GDM1 (cell line): ENCODE measurements at places on chromosomes 13 and 19.
A peak's percentile ranks its signal among the peaks of the same experiment; 100 is the strongest.

DNA sequence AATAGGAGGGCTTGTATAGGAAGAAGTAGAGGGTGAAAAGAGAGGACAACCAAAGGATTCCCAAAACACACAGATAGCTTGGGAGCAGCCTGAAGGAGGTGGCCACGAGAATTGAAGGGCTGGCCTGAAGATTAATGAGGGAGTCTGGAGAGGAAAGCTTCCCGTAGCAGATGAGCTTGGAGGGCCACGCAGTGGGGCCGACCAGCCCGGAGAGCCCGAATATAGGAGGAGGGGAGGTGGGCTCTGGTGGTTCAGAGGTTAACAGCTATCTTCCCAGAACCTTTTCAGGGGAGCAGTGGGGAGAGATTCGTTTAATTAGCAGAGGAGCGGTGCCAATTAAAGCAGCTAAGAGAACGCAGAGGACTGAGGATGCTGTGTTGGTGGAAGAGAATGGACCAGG lies 154.9 kb downstream of the STK24 start:
- DNase-seq: no peak

DNA sequence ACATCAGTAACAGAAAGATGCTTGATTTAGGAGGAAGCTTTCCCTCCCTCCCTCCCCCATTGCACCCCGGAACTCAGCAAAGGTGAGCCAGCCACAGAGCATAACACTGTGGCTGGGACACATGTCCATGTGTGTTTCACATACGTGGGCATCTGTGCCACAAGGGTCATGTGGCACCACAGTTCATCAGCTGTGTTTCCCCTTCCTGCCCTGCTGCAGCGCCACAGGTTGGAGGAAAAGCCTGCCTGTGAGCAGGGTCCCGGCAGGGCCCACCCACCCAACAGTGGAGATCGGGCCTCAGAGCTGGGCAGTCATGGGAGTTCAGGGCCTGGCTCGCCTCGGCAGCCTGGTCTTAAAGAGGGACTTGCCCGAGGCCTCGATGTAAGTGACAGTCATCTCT lies 2.8 kb downstream of the ACP5 start:
- no peak for DNase-seq

DNA sequence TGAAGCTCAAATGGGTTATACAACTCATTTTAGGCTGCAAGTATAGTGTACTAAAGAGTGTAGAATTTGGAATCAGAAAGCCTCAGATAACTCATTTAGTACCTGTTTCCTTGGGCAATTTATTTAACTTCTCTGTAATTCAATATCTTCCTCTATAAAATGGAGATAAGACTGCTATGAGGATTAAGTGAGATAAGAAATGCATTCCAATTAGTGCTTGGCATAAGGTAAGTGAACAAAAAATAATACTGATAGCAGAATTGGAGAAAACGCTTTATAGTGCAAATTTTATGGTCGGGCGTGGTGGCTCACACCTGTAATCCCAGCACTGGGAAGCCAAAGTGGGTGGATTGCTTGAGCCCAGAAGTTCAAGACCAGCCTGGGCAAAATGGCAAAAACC lies 25.0 kb downstream of the DACH1 start:
- DNase-seq: no peak

DNA sequence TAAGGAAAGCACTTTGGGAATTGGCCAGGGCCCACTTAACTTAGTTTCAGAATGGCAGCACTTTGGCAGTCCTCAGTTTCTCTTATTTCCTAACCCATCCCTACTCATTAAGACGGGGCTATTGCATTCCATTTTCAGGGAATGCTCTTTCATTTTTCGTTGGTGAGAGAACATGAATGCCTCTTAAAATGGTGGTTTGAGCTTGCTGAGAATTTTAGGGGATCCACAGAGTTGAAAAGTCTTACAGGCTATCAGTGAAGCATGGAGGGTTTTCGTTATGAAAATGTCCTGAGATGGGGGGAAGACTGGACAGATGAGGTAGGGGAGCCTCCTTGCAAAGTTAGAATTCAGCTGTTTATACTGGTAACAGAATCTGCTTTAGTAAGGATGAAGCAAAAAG lies 71.4 kb downstream of the LRCH1 start:
- DNase-seq: no peak

DNA sequence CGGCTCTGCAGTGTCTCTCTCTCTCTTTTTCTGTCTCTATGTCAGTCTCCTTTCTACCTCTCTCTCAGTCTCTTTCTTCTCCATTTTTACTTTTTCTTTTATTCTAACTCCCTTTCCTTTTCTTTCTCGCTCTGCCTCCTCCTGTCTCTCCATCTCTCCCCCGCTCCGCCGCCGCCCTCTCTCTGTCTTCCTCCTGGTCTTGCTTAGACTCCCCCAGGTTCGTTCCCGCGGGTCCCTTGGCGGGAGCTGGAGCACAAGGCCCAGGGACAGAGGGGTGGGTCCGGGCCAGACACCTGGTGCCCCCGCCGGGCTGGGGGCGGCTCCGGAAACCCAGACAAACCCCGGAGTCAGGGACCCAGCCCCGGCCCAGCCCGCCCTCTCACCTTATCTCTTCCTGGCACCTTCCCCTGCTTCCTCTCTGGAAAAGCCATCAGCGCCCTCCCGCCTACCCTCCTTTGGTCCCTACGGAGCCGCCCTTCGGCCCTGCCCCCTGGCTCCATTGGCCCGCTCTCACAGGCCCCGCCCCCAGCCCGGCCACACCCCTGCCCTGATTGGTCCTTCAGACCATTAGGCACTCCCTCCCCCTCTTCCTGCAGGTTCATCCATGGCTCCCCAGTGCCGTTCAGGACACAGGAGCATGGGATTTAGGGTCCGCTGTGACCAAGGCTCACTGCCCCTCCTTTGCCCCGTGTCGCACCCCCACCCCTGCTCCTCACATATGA lies 15.4 kb upstream of the NOP53 start:
- DNase-seq: peak; percentile 92
